NCI-H1930 (cell line): ENCODE measurements at places on chromosomes 5 and 9.

GRCh38 chr5:127959152-127959764 lies 124.3 kb upstream of the SLC12A2 start:
- peak; percentile 1 for DNase-seq

DNA sequence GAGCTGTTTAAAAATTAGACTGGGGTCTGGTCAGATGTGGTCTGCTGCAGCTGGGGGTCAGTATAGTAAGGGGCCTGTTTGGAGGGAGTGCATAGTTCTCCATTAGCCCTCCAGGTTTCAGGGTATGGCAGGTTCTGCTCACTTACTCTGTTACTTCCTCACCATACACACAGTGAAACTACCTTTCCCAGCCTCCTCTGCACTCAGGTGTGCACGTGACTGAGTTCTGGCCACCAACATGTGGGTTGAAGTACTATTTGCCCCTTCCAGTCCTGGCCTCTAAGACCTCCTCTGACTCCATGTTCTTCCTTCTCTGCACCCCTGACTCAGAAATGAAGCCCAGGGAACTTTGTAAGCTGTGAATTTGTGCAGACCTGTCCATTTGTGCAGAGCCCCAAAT lies 190.5 kb upstream of the CLINT1 start:
- DNase-seq, result no peak

GRCh38 chr5:127700237-127700766 lies 2.9 kb upstream of the CCDC192 start:
- no peak for DNase-seq

- DNase-seq, result no peak
Measured at GRCh38 chr9:86642721-86643120, 288.5 kb upstream of the TUT7 start.

DNA sequence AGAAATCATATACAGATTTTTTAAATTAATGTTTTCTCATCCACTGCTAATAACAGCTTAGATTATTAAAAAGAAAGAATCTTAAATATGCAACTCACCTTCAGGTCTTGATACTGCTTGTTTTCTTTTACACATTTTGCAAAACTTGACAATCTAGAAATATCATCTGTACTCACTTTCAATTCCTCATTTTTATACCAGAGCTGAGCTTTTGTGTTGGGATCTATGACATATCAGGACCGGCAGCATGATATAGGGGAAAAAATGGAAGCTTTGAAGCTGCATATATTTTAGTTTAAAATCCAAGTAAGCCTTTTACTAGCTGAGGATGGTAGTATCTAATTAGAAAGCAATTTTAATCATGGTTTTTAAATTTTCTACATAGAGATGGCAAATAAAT lies 75.7 kb upstream of the SMARCA2 start:
- DNase-seq, result no peak

DNA sequence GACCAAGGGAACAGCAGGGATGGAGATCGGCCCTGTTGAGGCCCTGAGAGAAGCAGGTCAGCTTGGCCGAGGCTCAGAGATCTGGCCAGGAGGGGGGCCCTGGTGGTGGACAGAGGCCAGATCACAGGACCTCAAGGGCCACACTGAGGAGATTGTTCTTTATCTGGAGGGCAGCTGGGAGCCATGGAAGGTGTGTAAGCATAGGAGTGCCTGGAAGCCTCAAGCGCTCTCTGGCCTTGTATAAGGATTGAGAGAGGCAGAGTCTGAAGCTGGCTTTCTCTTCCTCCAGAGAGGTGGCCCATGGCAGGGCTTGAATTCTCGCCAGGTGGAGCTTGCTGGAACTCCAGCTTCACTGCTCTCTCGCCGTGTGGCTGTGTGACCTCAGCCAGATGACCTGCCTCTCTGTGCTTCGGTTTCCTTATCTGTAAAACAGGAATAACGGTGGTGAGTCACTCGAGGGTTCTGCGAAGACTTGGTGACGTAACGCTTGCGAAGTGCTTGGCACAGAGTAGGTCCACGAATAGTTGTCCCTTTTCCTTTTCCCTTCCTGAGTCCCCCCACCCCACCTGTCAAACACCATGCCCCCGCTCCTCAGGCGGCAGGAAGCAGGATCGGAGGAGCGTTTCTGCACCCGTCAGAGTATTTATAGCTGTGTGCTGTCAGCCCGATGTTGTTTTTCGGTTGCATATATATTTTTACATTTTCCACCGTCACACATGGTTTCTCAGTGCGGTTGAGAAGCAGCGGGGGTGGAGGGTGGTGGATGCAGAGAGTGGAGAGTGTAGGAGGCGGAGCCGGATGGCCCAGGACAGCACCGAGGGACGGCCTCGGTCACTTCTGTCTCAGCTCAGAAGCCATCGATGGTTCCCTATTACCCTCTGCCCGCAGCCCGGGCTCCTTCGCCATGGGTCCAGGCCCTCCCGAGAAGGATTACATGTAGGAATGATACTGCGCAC lies 17.0 kb upstream of the CRB2 start:
- DNase-seq, result no peak

- DNase-seq, result no peak
Measured at GRCh38 chr5:36882250-36882649, 5.7 kb downstream of the NIPBL start.

- DNase-seq, result no peak
Measured at GRCh38 chr9:136907011-136907914, 20.9 kb downstream of the TRAF2 start.

GRCh38 chr9:31783491-31783890 lies 601.0 kb upstream of the ACO1 start:
- no peak for DNase-seq

- DNase-seq, result no peak
Measured at GRCh38 chr5:82938901-82939725, 138.1 kb downstream of the TMEM167A start.

DNA sequence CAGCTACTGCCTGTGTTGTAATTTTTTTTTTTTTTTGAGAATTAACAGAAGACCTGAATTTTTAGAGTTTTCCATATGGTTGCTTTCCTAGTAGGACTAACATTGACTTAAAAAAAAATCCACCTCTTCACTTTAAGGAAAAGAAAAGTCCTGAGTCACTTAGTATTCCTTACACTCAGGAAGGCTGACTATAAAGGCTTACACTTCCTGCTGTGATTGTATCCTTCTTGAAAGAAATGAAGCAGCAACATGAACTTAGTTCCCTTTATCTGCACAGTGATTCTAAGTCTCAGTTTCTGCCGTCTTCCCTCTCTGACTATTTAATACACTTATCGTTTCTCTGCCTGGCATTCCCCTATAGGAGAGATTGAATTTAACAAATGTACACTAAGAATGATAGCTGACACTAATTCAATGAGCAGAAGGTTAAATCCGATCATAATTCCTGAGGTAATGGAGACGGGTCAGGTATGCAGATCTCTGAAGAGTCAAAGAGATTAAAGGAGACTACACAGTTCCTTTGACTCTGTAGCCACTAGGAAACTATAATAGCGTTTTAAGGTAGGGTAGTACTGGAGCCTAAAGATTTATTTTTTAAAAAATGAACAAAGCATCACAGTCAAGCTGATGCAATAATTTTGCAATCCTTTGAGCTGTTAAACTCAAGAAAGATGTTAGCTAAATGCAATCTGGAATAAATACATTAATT lies 185.1 kb upstream of the ELAVL2 start:
- no peak for DNase-seq

GRCh38 chr9:92506184-92506857 lies 24.0 kb upstream of the ASPN start:
- no peak for DNase-seq

DNA sequence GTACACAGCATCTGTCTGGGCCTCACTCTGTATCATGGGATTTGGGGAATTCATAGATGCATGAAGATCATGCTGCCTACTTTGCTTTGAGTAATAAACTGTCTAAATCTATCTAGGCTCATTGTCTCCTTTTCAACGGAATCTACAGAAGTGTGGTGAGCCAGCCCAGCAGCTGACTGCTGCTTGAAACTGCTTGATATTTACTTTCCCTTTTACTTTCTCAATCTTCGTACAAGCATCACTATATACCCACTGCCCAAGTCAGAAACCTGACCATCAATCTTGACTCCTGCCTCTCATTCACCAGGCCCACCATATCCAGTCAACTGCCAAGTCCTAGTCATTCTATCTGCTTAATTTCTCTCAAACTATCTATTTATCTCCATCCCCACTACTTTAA lies 142.9 kb downstream of the NR2F1-AS1 start:
- DNase-seq, result no peak

DNA sequence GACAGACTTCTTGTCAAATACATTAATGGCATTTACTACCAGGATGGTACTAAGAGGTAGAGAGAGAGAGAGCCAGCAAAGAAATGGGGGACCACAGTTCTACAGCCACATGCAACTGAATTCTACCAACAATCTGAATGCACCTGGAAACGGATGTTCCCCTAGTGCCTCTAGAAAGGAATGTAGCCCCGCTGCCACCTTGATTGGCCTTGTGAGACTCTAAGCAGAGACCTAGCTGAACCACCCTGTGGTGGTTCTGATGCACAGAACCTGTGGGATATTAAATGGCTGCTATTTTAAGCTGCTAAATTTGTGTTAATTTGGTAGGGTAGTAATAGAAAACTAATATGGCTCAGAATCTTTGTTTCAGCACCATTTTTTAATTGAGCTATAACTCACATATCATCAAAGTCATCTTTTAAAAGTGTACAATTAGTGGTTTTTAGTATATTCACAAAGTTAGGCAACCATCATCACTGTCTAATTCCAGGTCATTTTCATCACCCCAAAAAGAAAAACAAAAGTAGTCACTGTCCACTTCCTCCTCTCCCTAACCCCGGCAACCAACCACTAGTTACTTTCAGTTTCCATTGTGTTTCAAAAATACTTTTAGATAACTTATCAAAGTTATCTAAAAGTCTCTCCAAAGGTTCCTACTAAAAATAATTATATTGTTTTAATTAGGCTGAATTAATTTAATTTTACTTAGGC lies 51.7 kb downstream of the CPLANE1 start:
- no peak for DNase-seq

GRCh38 chr5:537098-537497 lies 12.8 kb upstream of the SLC9A3 start:
- DNase-seq, result no peak

DNA sequence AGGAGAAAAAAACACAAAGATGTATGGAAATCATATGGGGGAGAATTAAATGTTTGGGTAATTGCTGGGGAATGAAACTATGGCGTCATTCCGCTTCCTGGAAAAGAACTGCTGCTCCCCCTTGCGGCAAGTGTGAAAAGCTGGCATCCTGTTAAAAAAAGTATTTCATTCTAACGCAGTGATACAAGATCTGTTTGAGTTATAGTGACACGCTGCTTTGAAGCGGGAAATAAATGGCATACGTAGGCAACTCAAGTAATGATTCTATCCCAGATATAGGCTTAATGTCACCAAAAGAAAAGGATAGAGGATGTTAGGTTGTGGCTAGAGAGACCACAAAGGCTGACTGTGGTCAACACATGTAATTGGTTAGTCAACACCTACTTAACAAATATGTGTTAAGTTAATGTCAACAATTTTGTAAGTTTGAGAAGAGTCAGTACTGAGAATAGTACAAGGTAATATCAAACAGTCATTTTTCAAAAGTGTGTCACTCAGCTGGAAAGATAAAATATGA lies 70.2 kb upstream of the ALDH1A1 start:
- peak; percentile 29 for DNase-seq

- no peak for DNase-seq
Measured at GRCh38 chr9:118577121-118577520, 792.1 kb downstream of the BRINP1 start.

GRCh38 chr5:98130261-98131035 lies 643.0 kb upstream of the RGMB start:
- DNase-seq, result no peak

- DNase-seq, result peak; percentile 48
Measured at GRCh38 chr9:128689820-128690683, 1.0 kb downstream of the SET start.

GRCh38 chr9:123225374-123225813 lies 43.0 kb downstream of the STRBP start:
- peak; percentile 28 for DNase-seq

DNA sequence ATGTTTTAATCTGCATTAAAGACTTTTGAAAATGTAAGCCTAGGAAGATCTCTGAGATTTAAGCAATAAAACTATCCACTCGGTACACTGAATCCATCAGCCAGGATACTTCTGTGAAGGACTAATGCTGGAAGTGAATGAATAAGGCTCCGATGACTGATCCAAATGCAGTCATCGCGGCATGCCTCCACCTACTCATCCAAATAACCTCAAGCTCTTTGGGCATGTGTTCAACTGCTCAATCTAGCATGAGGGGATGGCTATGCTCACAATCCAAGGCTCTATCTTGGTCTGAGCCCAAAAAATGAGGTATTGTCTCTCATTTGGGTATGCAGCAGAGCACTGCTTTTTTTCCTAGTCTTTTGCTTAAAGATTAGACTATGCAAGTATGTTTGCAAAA lies 19.2 kb downstream of the MARCHF3 start:
- no peak for DNase-seq

DNA sequence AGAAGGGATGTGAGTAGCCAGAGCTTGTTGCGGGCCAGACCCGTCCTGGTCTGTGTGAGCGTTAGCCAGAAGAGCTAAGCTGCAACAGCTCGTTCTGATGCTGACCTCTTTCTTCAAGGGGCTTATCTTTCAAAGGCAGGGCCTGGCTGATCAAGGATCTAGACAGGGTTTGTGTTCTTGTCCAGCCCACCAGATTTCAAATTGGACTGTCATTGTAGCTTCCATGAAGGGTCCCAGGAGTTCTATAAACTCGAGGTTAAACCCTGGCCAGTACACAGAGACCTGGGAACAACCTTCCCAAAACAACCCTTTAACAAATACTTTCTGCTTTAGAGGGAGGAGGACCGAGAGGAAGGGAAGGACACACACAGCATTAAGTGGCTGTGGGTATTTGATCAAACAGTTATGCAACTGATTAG lies 153.0 kb upstream of the TUT7 start:
- no peak for DNase-seq

- no peak for DNase-seq
Measured at GRCh38 chr9:97382099-97382718, 29.7 kb upstream of the TDRD7 start.

GRCh38 chr5:140567871-140568270 lies 3.2 kb downstream of the SLC35A4 start:
- DNase-seq, result no peak

DNA sequence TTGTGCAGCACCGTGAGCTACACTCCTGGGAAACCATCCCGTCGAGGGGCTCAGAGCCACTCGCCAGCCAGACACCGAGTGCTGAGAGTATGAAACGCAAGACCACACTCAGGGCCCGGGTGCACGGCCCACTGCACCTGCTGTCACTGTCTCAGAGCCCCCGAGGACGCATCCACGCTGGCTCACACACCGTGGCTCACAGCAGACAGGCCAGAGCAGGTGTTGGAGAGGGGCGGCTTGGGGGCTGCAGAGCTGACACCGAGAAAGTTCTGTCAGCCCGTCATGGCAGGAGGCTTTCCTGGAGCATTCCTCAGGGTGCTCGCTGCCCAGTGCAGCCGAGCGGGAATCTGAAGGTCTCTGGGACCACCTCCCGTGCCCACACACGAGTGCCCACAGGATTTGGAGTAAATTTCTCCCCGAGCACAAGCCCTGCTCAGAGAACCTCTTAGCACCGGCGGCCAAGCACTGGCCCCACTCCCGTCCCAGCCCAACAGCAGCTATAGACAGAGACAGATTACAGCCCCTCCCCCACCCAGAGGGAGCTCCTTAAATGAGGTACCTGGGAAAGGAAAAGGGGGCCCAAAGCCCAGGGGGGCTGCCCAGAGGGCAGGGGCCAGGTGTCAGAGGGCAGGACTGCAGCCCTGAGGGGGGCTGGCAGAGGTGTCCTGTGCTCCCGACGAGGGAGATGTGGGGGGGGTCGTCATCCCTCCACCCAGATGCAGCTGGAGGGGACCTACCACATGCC lies 56.0 kb upstream of the SARDH start:
- DNase-seq, result no peak
